Psoas muscle (tissue), 8 donors: ENCODE measurements at places on chromosomes 11 and 22. TPM values are rescaled to one million over a fixed set of nuclear protein-coding genes. Genes with fewer than 3 reads are reported as not detected.

Gene CARNS1
- 11.6 TPM for total RNA-seq

Gene SCUBE2
- 1.8 TPM for total RNA-seq

Gene TTC36
- 0.59 TPM for total RNA-seq

Gene MMP27
- total RNA-seq: not detected

Gene TRPC6
- total RNA-seq: 0.21 TPM

Gene BIK
- total RNA-seq: not detected

- DNase-seq: peak; percentile 64
Measured at GRCh38 chr22:22576244-22576988, 17.4 kb upstream of the PRAME start.

DNA sequence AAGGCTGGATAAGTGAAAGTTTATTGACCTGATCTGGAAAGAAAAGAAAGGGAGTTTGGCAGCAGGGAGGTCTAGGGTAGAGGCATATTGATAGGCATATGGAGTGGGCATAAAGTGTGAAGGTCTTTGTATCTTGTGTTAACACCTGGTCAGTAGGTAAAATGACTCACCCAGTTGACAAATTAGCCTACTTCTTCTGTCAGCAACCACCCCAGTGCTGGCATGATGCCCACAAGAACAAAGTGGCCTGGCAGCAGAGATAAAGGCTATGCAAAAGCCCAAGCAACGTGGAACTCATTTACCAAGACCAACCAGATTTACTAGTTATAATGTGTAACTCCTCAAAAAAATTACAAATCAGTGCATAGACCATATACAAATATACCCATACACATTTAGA lies 4.9 kb downstream of the OR10A3 start:
- no peak for DNase-seq

DNA sequence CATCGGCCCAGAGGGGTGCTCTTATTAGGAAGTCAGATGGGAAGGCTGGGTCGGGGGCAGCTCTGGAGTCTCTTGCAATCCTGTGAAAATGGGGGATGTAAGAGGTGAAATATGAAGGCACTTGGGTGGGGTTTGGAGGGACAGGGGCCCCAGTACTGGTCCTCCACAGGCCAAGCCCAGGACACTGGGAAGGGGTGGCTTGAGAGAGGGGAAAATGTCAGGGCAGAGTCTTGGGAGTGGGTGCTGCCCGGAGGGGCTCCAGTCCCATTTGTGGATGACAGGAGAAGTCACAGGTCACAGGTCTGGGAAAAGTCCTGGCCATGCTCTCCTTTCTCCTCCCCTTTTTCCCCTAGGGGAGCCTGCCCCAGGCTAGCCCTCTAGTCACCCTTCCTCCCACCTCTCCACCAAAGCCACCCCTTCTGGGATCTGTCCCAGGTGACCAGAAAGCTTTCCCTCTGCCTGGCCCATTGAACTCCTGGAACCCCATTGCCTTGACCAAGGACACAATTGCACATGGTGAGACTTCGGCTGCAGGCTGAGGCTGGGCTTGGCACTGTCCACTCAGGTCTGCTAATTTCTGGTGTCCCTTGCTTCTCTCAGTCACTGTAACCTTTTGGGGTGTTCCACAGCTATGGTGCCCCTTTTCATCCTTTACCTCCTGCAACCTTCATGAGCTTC lies 1465.0 kb downstream of the TBC1D22A start:
- no peak for DNase-seq

DNA sequence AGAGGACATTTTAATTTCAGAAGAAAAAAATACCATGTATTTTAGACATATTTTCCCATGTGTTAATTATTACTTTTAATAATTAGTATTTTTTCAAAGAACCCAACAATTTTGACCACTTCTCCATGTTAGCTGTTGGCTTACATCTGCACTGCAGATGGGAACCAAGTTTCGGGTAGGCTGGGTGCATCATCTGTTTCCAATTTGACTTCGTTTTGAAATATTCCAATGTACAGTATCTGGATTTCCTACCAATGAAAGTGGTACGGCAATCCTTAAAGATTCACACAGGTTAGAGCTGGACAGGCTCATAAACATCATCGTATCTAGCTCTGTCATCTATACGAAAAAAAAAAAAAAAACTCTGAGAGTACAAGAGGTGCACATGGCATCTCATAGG lies 670.2 kb downstream of the OPCML start:
- DNase-seq: no peak

DNA sequence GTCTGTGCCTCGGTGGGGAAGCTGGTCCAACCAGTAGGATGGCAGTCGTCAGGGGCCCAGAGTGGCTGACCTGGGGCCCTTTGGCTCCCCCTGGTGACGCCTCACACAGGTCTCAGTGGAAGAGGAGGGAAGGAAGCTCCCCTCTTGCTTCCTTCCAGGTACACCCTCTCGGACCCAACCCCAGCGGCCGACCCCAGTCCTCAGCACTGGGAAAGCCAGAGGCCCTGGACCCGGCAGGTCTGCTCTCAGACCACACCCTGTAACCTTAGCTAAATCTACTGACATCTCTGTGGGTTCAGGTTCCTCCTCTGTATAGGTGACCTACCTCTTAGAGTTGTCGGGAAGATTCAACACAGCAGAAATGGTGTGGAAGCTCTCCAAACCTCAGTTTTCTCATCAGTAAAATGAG lies 3.4 kb upstream of the SCUBE1 start:
- peak; percentile 52 for DNase-seq
